Stimulated activated CD4-positive, alpha-beta T cell treated with anti-CD3 and anti-CD28 coated beads, Interleukin-1b, Interleukin-23, amount 100 ng/mL, for 1 hour (primary cell): ENCODE measurements at places on chromosomes 1 and 21.

- no peak for DNase-seq
Observed at GRCh38 chr21:25963181-25963580, 207.4 kb downstream of the APP start.

- DNase-seq: no peak
Observed at GRCh38 chr1:167966050-167966449, 29.2 kb upstream of the MPC2 start.

DNA sequence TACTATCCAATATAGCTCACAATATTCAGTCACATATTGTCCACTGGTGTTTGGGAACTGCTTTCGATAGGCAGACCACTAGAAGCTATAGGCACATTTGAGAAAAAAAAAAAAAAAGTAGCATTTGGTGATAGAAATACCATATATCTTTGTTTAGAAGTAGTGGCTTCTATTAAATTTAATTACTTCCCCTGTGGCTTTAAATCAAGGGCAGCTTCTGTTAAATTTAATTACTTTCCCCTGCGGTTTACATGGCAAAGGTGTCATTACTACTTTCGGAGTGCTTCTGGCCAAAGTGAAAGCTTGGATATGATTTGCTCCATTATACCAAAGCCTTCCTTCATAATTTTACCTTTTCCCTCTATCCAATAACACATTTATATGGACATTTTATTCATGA lies 229.9 kb downstream of the TTLL7 start:
- no peak for DNase-seq

- no peak for DNase-seq
Observed at GRCh38 chr1:59422921-59423575, 126.2 kb downstream of the FGGY start.

- no peak for DNase-seq
Observed at GRCh38 chr1:40350391-40350790, 23.1 kb upstream of the SMAP2 start.

GRCh38 chr1:47948126-47948525 lies 49.1 kb downstream of the TRABD2B start:
- DNase-seq: no peak

GRCh38 chr1:68199603-68200002 lies 32.7 kb downstream of the WLS start:
- no peak for DNase-seq
